ENCODE measurements at places on chromosomes 16 and 17. TPM values are rescaled to one million over a fixed set of nuclear protein-coding genes. Genes with fewer than 3 reads are reported as not detected.

DNA sequence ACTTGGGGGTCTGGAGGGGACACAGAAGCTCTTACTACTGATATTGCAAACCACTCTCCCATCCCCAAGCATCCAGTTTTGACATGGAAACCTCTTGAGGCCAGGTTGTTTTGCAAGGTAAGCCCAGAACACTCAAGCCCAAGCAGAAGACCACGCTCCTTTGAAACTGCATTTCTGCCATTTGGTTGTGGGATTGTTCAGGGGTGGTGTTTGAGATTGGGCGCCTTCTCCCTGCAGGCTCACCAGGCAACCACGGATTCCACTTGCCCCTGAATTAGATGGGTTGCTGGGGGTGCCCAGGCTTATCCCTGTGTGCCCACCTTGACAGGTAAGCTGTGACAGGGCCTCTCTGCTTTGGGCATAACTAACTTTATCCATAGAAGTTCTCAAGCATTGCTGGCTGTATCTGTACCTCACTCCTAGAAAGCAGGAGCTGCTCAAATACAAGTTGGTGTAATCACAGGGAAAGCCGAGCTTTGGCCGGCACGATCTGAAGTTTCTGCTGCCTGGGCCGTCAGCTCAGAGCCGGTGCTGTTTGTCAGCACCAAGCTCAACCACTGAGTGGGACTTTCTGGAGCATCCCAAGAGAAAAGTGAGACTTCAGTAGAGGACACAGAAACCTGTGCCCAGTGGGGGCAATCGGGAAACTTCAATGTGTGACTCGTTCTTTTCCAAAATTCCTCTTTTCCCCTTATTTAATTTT lies 93.6 kb downstream of the CYLD start:
- H3K36me3 ChIP-seq = no peaks in the 10 kb centered on the region
- no peaks in the 10 kb centered on the region for H3K4me1 ChIP-seq
- H3K27ac ChIP-seq = peak overlapping the region; percentile 26
- H3K4me3 ChIP-seq = no peak overlapping the region
- H3K27me3 ChIP-seq = peaks cover 7% of the 10 kb centered on the region
- DNase-seq = no peak

Gene C16orf96
- 1.6 TPM for total RNA-seq

DNA sequence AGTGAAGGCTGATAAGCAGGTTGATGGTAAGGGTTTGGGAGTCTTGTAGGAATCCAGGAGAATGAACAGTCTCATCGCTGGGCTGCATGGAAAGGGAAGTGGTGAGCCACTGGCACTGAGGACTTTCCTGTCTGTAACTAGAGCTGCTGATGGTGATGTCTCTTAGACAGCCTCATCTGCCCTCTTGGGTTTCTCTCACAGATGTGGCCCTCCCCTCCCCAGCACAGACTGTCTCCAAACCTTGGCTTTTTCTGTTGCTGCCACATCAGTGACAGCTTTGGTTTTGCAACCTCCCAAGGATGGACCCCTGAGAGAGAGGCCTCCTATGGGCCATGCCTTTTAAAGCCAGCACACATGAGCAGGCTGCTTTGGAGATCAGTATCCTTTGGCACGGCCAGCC lies 16.9 kb downstream of the PLCG2 start:
- no peaks in the 10 kb centered on the region for H3K27me3 ChIP-seq
- H3K27ac ChIP-seq = no peak overlapping the region
- no peak overlapping the region for H3K4me3 ChIP-seq
- peaks cover 10% of the 10 kb centered on the region for H3K4me1 ChIP-seq

DNA sequence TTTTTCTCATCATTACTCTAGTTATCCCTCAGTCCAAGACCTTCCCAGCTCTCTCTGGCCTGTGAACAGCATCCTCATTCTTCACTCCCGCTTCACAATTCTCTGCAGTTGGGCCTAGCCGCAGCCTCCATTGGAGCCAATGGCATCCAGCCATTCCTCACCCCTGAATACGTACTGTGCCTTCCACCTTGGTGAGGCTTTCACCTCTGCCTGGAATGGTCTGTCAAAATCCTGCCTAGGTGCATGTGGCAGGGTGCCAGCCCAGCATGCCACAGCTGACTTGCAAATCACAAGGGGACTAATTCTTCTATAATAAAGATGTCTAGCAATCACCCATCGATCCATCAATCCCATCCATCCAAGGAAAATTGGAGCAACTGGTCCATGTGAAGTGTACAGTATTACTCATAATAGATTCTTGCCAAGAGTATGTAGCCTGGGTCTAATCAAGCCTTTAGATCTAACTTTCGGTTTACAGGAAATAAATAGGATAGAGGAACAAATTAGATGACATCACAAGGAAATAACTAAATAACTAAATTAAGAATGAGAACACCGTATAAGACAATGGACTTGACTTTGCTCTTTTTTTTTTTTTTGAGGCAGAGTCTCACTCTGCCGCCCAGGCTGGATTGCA lies 5.1 kb upstream of the CX3CL1 start:
- no peak overlapping the region for H3K27ac ChIP-seq
- no peaks in the 10 kb centered on the region for H3K27me3 ChIP-seq
- no peaks in the 10 kb centered on the region for H3K36me3 ChIP-seq
- H3K4me3 ChIP-seq = no peak overlapping the region

GRCh38 chr17:83067071-83067717 lies 12.2 kb upstream of the METRNL start:
- DNase-seq = peak; percentile 36
- H3K4me1 ChIP-seq = no peaks in the 10 kb centered on the region
- H3K4me3 ChIP-seq = no peak overlapping the region

Gene KRTAP1-5
- total RNA-seq = not detected

DNA sequence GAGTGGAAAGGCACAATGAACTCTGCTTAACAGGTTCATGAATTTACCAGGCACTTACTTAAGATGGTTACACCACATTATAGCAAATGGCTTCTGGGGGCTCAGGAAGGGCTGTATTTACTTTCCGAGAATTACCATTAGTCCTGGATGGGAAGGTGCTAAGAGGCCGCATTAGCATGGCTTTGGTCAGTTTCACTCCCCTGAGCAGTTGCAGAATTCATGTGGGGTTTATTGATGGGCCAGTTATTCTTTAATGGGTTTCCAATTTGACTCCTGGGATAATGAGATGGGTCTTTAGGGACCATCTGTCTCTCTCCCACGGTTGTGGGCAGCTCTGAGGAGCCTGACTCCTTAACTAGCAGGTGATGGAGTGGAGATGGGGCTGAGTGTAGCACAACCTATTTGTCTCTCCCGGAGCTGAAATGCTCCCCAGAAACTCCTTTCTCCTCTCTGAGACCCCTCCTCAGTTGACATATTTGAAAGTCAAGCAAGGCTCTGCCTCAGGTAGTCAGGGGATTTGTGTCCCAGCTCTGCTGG lies 652.5 kb downstream of the HS3ST4 start:
- no peak for DNase-seq
- H3K4me3 ChIP-seq = no peak overlapping the region
- no peaks in the 10 kb centered on the region for H3K4me1 ChIP-seq
- H3K36me3 ChIP-seq = no peaks in the 10 kb centered on the region
- no peak overlapping the region for H3K27ac ChIP-seq

Gene KRTAP4-1
- not detected for total RNA-seq

DNA sequence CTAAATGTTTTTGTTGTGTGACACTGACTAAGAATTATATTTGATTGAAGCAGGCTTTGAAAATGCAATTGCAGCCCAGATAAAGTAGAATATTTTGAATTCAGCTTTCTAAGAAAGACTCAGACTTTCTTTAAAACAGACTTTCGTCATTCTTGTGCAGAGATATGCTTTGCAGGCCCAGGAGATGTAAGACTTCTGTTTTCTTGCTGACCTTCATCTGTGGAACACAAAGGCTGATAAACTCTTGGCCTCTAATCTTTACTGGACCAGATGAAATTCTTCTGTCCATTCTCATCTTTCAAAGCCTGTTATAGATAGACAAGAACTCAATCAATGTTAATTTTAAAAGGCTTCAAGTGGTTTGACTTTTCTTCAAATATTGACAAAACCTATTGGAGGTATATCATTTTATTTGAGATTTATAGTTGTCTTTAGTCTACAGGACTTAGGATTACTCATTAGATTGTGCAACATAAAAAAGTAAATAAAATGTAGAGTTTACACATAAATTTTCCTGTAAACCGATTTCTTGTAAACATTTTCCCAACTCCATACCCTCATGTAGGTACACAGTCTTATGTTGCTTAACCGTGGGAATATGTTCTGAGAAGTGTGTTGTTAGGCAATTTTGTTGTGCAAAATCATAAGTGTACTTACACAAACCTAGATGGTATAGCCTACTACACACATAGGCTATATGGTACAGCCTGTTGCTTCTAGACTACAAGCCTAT lies 94.2 kb downstream of the MAP2K4 start:
- DNase-seq = no peak

DNA sequence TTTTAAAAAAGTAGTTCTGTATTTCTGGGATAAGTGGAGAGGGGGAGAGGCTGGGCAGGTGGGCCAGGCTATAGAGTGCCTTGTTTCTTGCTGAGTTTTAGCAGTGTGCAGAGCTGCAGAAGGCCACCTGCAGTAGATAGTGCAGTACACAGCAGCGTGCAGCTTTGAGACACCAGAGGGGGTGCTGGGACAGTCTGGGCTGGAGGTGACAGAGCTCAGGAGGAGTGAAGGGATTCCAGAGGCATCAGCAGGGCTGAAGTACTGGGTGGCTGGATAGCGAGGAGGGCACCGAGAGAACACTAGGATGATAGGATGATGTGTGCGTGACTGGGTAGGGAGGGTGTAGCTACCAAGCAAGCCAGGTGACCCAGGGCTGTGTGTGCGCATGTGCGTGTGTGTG lies 26.6 kb downstream of the LCMT1 start:
- no peaks in the 10 kb centered on the region for H3K27me3 ChIP-seq
- DNase-seq = no peak
- H3K4me3 ChIP-seq = no peak overlapping the region
- H3K4me1 ChIP-seq = no peaks in the 10 kb centered on the region

Gene EFCAB5
- total RNA-seq = not detected

DNA sequence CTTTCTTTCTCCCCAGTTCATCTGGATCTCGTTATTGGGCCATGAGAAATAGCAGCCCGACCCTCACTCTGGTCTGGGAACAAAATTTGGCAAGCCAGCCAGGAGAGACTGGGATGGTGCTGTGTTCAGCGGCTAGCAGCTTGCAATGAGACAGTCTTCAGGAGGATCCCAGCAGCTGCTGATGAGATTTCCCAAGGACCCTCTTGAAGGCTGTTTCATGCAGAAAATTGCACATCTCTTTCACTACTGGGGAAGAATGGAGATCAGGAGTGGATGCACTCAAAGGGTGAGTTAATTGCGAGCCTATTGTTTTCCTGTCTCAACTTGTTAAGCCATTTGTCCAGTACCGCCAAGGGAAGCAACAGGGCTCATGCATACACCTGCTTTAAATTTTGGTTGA lies 5.5 kb upstream of the COIL start:
- no peaks in the 10 kb centered on the region for H3K4me1 ChIP-seq
- H3K36me3 ChIP-seq = no peaks in the 10 kb centered on the region
- H3K4me3 ChIP-seq = no peak overlapping the region
- DNase-seq = no peak

Gene CUEDC1
- 11.7 TPM for total RNA-seq

DNA sequence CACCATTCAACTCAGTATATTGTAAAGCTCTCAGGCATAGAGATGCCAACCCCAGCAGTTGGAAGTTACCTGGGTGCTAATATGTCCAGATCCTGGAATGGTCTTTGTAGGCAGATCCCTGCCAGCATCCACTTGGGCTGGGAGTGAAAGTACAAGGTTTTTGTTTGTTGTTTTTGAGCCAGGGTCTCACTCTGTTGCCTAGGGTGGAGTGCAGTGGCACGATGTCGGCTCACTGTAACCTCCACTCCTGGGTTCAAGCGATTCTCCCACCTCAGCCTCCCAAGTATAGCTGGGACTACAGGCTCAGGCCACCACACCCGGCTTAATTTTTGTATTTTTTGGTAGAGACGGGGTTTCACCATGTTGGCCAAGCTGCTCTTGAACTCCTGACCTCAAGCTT lies 177.6 kb downstream of the IRF8 start:
- no peaks in the 10 kb centered on the region for H3K27me3 ChIP-seq

DNA sequence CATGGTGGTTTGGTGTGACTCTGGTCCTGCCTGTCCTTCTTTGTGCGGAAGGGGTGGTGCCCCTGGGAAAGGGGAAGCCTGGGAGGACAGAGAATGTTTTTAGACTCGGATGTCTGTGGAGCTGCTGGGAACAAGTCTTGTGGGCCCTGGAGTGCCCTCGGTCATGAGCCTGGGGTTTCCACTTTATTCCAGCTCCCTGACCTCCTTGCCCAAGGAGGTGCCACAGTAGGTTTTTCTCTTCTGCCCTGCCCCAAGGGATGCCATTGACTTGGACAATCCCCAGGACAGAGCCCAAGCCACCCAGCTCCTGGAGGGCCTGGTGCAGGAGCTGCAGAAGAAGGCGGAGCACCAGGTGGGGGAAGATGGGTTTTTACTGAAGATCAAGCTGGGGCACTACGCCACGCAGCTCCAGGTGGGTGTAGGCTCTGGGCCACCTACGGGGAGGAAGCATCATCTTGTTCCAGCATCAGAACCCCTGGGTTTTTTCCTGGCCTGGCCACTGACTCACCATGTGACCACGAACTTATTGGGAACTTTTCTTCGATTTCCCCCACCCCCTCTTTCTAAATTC lies 1.4 kb downstream of the STAT5A start:
- peaks cover 45% of the 10 kb centered on the region for H3K27me3 ChIP-seq
- H3K27ac ChIP-seq = no peak overlapping the region
- H3K36me3 ChIP-seq = no peaks in the 10 kb centered on the region
- no peaks in the 10 kb centered on the region for H3K4me1 ChIP-seq
- no peak for DNase-seq

Gene CLDN9
- total RNA-seq = 0.34 TPM

DNA sequence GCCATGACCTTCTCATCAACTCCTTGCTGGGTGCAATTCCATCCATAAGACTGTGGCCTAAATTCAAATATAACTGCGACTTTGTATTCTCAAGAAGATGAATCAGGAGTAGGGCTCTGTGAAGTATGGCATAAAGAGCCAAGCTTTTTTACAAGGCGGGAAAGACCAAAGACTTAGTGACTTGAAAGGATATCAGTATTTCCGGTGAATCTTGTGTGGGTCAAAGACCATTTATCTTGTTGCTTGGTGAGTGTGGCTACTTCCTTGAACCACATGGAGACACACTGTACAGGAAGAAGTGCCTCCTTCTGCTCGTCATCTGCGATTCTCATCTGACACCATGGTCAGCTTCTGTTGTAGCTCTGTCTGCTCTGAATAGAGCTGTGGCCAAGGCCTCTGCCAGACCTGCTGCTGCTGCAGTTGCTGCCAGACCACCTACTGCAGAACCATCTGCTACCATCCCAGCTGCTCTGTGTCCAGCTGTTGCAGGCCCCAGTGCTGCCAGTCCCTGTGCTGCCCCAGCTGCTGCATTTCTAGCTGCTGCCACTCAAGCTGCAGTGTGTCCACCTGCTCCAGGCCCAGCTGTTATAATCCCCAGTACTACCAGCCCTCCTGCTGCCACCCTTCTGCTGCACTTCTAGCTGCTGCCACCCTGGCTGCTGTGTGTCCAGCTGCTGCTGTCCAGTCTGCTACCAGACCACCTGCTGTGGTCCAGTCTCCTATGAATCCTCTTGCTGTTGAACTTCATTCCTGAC lies 6.1 kb upstream of the KRTAP2-4 start:
- H3K27ac ChIP-seq = no peak overlapping the region
- H3K4me3 ChIP-seq = no peak overlapping the region
- DNase-seq = no peak
- H3K4me1 ChIP-seq = no peaks in the 10 kb centered on the region
